ENCODE measurements at places on chromosomes 11 and 22. TPM values are rescaled to one million over a fixed set of nuclear protein-coding genes. Genes with fewer than 3 reads are reported as not detected.
A peak's percentile ranks its signal among the peaks of the same experiment; 100 is the strongest.

DNA sequence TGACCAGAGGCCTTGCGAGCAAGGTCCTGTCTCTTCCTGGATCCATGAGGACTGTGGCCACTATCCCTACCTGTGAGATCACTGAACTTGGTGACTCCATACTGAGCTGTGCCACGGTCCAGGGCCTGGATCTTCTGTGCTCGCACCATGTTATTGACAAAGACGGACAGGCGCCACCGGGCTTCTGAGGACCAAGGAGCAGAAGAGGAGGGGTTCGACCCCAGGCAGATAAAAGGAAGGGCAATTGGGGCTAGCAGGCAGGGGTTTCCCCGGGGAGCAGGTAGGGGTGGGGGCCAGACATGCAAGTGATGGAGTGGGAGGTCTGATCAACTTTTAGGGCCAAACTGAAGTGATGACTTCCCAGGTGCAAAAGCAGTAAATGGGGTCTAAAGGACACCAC is 2.2 kb downstream of the CTSF start:
- H3K27ac ChIP-seq = no peak overlapping the region
- no peak for DNase-seq
- H3K4me3 ChIP-seq = no peak overlapping the region
- H3K27me3 ChIP-seq = no peaks in the 10 kb centered on the region
- no peaks in the 10 kb centered on the region for H3K36me3 ChIP-seq
- H3K4me1 ChIP-seq = no peaks in the 10 kb centered on the region

- H3K4me1 ChIP-seq = peaks cover 8% of the 10 kb centered on the region
- H3K36me3 ChIP-seq = no peaks in the 10 kb centered on the region
- peaks cover 14% of the 10 kb centered on the region for H3K27me3 ChIP-seq
- peak; percentile 47 for DNase-seq
These were observed 32.4 kb downstream of the OTOG start for GRCh38 chr11:17579451-17579850.

Gene OR6A2
- 0.07 TPM for total RNA-seq

Gene HSPB2
- total RNA-seq = not detected

DNA sequence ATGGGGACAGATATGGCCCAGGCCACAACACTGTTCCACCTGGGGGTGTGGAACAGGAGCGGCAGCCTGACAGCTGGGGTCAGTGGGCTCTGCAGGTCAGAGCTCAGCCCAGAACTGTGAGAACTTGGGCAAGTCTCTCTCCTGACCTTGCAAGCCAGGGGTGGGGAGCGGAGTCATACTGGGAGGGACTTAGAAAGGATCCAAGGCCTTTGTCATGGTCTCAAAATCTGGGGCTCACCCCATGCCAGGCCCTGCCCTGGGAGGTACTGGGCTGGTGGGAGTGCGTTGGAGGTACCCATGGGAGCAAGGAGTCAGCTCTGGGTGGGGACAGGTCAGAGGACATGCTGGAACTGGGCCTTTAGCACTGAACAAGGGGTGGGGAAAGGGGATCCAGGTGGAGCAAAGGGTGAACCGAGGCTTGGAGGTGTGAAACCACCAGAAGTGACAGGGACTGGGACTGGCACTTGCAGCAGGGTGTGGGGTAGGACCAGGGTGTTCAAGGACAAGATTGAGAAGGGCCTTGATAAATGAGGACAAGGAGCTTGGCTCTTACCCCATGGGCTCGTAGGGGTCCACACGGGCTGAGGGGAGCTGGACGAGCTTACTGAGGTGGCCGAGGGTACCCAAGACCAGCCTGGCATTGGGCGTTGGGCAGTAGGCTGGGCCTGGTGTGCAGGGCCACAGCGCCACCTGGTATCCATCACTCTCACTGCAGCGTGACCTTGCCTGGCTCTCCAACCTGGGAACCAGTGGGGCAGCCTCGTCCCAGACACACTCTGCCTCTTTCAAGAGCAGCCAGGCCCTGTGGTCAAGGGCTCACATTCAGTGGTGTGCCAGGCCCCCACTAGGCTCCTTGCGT is 7.4 kb upstream of the PMM1 start:
- no peaks in the 10 kb centered on the region for H3K27me3 ChIP-seq
- H3K27ac ChIP-seq = peak overlapping the region; percentile 26
- peaks cover 5% of the 10 kb centered on the region for H3K4me1 ChIP-seq

GRCh38 chr22:39092111-39092862 is 4.8 kb upstream of the APOBEC3H start:
- H3K4me3 ChIP-seq = no peak overlapping the region
- no peaks in the 10 kb centered on the region for H3K36me3 ChIP-seq
- peaks cover 16% of the 10 kb centered on the region for H3K4me1 ChIP-seq

Gene DEFB131B
- not detected for total RNA-seq

DNA sequence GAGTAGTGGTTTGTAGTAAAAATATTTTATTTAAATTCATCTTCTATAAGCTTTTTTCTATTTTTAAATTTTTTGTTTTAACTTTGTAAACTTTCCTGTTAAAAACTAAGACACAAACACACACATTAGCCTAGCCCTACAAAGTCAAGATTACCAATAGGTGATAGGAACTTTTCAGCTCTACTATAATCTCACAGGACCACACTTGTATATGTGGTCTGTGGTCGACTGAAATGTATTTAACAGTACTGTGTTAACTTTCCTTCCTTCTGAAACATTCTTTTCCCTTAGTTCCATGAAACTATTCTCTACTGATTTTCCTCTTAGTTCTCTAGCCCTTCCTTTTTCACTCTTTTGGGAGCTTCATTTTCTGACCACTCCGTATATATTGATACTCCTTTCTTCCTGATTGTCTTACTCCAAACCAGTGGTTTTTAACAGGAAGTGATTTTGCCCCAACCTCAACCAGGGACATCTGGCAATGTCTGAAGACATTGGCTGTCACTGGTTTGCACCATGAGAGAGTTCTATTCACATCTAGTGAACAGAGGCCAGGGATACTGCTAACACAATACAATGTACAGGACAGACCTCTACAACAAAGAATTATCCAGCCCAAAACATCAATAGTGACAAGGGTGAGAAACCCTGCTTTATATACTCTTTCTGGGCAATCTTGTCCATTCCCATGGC is 8.8 kb downstream of the ZW10 start:
- H3K4me3 ChIP-seq = no peak overlapping the region
- DNase-seq = no peak
- H3K36me3 ChIP-seq = peaks cover 40% of the 10 kb centered on the region
- H3K4me1 ChIP-seq = no peaks in the 10 kb centered on the region
- no peaks in the 10 kb centered on the region for H3K27me3 ChIP-seq

- DNase-seq = no peak
- H3K27ac ChIP-seq = no peak overlapping the region
- no peaks in the 10 kb centered on the region for H3K36me3 ChIP-seq
- H3K4me3 ChIP-seq = no peak overlapping the region
These were observed 199.7 kb downstream of the C11orf91 start for GRCh38 chr11:33500861-33501479.

Gene CRYBB2
- 0.33 TPM for total RNA-seq

Gene OR51E2
- total RNA-seq = not detected

DNA sequence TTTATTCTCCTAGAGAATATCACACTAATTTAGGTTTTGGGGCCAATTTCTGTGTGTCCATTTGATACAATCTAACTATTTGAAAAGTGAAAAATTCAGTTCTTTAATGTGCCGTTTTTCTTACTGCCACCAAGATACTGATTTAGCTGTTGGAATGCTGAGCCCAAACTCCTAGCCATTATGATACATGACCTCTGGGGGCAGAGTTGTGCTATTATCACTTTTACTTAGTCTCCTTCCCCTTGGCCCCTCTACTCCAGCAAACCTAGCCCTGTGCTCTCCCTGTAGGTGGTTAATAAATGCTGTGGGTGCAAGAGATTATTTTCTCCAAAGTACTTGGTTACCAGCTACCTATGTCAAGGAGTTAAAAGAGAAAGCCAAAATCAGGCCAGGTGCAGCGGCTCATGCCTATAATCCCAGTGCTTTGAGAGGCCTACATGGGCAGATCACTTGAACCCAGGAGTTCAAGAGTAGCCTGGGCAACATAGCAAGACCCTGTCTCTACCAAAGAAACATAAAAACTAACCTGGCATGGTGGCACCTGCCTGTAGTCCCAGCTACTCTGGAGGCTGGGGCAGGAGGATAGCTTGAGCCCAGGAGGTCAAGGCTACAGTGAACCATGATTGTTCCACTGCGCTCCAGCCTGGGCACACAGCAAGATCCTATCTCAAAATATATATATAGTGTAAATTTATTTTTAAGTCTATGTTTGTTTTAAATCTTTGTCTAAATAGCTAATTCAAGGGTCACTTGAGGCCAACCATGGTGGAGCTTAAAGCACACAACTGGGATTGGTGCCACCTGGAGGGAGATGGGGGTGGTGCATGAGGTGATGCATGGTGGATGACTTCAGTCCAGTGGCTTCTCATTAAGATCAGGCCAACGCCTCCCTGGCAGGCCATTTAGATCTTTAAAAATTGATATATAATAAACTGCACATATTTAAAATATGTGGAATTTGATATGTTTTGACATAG is 193.2 kb upstream of the PLET1 start:
- no peaks in the 10 kb centered on the region for H3K36me3 ChIP-seq
- H3K4me3 ChIP-seq = no peak overlapping the region
- H3K27me3 ChIP-seq = peaks cover 6% of the 10 kb centered on the region

GRCh38 chr11:115126092-115126491 is 378.1 kb downstream of the CADM1 start:
- no peak overlapping the region for H3K27ac ChIP-seq
- no peak overlapping the region for H3K4me3 ChIP-seq
- no peaks in the 10 kb centered on the region for H3K36me3 ChIP-seq
- H3K4me1 ChIP-seq = peaks cover 17% of the 10 kb centered on the region
- peaks cover 6% of the 10 kb centered on the region for H3K27me3 ChIP-seq

Gene LIPT2
- total RNA-seq = 5.5 TPM

DNA sequence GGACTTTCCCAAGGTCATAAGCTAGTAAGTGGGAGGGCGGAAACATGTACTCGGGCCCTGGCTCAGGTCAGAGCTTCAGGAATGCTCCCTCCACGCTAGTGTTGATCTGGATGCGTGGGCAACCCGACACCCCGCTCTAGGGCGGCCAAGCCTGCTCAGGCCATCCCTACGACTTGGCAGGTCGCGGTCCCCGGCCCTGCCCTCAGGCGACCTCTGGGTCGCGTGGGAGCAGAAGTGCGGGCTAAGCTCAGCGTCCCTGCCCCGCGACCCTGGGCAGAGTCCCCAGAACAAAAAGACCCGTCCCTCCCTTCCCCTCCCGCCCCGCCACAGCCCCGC is 781 bp upstream of the TEF start:
- peaks cover 14% of the 10 kb centered on the region for H3K4me1 ChIP-seq
- peak overlapping the region; percentile 96 for H3K27ac ChIP-seq
- no peak for DNase-seq
- no peaks in the 10 kb centered on the region for H3K27me3 ChIP-seq
- peak overlapping the region; percentile 93 for H3K4me3 ChIP-seq
- no peaks in the 10 kb centered on the region for H3K36me3 ChIP-seq
